ENCODE measurements at places on chromosomes 7 and 10.

DNA sequence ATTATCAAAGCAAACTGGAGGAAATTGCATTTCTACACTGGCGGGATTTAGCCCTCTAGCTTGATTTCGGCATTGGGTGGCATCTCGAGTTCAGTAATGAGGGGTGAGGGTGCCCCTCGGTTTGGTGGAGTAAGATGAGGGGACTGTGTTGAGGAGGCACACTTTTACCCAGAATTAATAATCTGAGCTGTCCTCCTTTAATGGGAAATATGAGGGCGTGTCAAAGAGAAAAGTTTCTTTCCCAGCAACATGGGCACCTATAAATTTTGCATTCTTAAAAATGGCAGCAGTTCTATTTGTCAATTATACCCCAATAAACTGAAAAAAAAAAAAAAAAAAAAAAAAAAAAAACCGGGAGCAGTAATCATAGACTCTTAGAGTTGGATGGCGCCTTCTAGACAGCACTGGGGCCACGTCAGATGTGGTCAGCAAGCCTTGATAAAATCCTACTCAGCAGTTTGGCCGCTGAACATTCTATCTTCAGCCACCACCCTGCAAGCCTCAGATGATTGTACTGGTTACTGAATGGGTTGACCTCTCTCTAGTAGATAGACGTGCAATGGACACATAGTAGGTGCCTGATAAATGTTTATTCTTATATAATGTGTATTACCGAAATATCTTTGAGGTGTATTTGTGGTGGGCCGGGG, 931 bp downstream of the PAPSS2 start:
- no peak for DNase-seq

DNA sequence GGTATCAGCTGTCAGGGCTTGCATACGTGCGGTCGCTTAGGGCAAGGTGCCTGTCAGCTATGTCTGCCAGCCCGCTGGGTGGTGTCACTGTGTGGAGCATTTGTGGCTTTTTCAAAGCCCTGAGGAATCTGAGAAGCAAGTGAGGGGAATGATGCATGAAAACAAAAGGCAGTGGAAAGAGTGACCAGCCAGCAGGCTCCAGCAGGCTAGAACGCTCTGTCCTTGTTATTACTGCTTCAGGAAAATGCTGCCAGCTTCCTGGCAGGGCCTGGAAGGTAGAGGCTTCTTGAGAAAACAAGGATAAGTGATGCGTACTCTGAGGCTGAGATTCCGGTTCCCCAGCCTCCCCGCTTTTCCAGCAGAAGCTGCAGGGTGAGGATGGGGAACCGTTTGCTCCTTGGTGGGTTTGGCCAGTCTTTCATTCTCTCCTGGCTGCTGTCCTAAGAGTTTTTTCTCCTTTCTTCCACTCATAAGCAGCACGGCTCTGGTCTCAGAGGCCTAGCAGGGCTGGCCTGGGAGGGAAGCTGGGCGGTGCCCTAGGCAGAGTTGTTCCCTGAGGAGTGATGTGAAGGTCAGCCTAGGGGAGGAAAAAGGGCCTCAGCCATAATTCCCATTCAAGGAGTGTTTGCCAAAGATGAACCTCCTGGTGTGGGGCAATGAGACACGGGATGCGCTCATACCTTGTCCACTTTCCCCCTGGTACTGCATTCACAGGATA, 42.8 kb upstream of the MKLN1 start:
- no peak for DNase-seq

DNA sequence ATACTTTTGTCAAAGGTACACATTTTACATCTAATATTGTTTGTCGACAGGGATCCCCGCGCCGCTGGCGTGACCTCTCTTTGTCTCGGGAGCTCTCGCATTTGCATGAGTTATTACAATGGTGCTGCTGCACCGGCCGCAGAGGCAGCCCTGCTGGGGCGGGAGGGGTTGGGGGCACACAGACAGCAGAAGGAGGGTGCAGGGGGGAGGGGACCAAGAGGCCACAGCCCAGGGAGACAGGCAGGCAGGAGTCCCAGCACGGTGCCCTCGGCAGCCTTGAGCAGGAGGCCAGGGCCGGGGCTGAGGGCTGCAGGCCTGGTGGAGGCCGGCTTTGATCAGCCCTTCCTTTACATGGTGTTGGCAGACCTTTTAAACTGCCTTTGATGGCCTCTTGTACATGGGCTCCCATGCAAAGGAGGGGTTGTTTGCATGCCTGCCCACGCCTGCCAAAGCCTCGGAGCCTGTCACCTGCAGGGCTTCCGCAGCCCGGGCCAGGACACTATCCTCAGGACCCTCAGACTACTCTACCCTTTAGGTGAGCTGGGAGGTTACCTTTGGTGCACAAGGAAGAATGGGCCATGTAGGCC, 95.5 kb downstream of the EBF3 start:
- no peak for DNase-seq

DNA sequence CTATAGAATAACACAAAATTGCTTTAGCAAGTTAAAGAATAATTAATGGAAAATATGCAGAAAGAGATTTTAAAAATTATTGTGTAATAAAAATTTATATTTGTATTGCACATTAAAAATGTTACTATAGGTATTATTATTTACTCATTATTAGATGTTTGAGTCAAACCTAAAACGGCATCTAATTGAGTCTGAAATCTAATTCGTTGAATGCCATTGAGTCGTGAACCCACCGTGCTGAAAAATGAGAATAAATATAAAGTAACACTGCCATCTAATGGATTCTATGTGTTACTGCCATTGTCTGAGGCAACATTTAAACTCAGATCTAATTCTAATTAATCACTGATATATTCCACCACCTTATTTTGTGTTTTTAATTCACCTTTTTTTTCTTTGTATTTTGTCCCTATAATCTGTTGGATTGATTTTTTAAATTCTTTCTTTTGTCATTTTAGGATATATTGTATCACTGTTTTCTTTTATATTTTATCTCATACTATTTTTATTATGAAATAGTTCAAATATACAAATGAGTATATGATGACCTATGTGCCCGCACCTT, 62.2 kb downstream of the SAMD9 start:
- no peak for DNase-seq

DNA sequence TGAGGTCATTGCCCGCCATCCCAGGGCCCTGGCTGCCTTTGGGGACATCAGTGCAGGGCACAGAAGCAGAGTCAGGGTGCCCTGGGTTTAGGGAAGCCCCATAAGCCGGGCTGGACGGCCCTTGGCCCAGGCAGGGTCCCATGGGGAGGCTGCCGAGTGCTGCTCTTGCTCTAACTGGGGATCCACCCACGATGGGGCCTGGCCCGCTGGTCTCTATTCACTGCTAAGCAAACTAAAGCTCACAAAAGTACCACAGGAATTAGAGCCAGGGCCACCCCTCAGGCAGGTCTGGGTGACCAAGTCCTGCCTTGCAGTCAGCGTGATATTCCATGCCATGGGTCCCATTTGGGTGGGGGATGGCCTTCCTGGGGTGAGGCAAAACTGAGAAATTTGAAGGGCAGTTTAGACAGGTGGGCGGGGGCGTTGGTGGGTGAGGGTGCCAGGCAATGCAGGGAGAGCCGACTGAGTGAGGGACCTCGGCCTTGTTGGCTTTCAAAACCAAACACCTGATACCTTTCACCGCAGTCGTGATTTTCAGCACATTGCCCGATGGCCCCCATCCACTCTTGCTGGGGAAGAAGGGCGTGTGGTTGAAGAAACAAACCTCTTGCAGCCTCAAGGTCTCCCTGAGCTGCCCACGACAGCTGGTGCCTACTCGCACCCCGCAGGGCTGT, 92.8 kb upstream of the PPIF start:
- DNase-seq, result no peak

GRCh38 chr10:125802131-125802530, 20.9 kb downstream of the UROS start:
- no peak for DNase-seq

DNA sequence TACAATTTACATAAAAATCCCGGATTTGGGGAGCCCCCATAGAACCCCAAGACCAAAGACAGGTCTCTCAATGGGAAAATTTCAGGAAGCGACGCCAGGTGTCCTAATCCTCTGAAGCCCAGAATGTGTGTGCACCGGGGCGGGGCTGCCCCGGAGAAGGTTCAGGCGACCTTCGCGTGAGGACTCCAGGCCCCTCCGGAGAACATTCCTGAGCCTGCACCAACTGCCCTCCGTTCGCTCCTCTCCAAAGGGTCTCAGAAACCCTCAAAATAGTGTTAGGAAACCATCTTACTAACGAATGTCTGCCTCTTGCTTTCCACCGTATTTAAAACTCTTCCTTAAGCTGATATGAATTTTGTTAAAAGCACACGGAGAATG, 78.5 kb upstream of the INSIG1 start:
- DNase-seq, result no peak

GRCh38 chr7:83504330-83504729, 144.6 kb downstream of the SEMA3E start:
- no peak for DNase-seq

GRCh38 chr10:118950997-118951637, 78.4 kb upstream of the NANOS1 start:
- no peak for DNase-seq

DNA sequence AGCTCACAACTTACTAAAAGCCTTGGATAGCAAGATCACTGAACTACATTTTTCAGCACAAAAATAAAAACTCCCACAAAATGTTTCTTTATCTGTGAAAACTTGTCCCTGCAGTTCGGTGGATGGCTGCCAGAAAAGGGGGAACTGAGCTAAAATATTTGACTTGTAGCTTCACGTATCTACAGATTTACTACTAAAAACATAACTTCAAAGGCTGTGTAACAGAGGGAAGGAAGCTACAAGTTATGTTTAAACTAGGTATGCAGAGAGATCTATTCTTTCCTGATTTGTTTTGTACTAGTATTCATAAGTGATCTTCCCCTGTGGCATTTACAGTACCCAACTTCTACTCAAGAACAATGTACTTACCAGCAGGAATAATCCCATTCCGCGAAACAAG, 25.1 kb downstream of the SGCE start:
- no peak for DNase-seq

DNA sequence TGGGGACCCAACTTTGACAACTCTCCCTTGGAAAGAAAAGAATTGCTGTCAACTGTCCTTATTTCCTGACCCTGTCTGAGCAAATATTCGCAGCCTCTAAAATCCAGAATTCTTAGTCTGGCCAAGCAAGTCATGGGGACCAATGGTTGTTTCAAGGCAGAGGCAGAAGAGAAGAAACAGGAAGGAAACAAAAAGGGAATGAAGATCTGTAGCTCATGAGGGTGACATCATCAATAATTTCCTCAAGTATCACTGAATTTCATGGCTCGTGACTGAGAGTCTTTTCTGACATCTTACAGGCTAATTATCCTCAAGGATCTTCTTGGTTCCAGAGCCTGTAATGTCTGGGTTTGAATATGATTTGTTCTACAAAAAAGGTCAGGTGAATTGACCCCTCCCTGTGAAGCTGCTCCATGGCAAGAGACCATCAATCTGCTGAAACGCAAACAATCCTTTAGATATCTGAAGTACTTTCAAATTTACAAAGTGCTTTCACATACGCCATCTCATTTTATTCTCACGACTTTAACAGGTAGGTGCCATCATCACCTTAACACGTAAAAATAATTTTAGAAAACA, 5.8 kb downstream of the CDK6 start:
- DNase-seq, result no peak

DNA sequence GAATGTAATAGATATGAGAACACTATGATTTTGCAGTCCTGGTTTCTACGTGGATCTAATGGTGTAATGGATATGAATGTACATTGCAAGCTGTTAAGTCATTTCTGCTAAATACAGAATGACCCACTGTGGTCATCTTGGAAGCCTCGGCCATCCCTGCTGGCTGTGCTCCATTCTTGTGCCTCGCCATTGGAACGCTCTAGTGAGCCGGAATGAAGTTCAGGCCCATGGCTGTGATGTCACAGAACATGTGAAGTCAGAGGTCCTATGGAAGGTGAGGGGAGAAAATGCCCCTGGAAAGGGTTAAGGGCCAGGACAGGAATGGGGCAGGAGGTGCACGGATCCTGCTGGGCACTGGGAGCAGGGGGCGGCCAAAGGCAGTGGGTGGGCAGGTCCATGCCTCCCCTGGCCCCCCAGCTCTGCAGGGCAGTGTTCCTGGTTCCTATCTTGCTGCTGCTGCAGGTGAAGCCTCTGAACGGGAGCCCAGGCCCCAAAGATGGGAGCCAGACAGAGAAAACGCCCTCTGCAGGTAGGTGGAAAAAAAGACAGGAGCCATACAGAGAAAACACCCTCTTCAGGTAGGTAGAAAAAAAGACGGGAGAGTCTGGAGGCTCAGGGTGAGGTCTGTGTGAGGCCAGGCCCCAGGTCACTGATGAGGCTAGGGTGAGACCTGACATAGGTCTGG, at the start of gene LLCFC1:
TSS of gene LLCFC1 (plus strand) at position 259 of the 685 bp plus-strand sequence. CDS start at position 397, 138 bp downstream.
- no peak for DNase-seq

DNA sequence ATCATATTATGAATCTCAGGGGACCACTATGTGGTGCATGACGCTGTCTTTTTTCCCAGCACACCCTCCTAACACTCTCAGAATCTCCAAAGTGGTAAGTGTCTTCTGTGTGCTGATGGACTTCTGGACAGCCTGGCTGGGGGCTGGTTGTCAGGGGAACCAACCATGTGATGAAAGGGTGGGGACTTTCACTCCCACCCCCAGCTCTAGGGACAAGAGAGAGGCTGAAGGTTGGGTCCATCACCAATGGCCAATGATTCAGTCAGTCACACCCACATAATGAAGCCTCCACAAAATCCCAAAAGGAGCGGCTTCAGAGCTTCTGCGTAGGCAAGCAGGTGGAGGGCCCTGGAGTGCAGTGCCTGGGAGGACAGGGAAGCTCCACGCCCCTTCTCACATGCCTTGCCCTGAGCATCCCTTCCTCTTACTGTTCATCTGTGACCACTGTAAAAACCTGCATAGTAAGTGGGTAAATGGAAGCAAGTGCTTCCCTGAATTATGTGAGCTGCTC, 44.6 kb downstream of the RASGEF1A start:
- no peak for DNase-seq

DNA sequence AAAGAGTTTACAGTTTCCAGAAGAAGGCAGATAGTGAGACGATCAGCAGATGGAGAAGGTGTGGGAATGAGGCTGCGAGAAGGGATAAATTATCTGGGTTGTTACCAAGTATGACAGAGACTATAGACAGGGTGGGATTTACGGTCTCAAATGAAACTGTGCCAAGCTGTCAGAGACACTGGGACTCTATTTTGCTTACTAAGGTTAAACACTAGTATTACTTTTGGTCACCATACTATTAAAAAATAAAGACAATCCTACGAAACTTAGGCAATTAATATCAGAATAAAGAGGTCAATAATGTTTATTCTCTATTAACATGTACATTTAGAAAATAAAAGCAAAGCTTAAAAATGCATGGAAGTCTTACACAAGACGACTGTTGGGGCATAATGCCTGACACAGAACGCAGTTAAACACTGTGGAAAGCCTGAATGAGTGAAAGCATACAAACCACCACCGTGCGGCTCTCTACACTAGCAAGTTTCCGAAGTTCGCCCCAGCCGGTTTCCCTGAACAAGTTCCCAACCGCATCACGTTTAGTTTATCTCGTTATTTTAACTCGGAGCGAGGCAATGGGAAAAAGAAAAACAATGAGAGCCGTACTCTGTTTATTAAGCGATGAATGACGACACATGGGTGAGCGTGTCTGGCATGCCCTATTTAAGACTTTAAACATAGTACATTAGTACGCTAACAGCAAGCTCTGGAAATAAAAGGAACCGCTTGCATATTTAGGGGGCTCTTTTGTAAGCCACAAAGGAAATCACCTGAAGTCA, 909 bp upstream of the CC2D2B start:
- no peak for DNase-seq

GRCh38 chr10:104441329-104442000, 87.8 kb downstream of the CFAP58 start:
- DNase-seq, result no peak

- DNase-seq, result no peak
Measured at GRCh38 chr10:96301616-96302015, 2.6 kb upstream of the DNTT start.

- DNase-seq, result no peak
Measured at GRCh38 chr7:154984601-154985188, 18.2 kb downstream of the PAXIP1 start.

All from NCI-H524 treated with DMSO at 0.1 percent for 48 hours (cell line).